T-cell (primary cell): ENCODE measurements at places on chromosomes 2 and 18.

- no peak for DNase-seq
Measured at GRCh38 chr18:13455960-13456481, 237.5 kb downstream of the LDLRAD4 start.

DNA sequence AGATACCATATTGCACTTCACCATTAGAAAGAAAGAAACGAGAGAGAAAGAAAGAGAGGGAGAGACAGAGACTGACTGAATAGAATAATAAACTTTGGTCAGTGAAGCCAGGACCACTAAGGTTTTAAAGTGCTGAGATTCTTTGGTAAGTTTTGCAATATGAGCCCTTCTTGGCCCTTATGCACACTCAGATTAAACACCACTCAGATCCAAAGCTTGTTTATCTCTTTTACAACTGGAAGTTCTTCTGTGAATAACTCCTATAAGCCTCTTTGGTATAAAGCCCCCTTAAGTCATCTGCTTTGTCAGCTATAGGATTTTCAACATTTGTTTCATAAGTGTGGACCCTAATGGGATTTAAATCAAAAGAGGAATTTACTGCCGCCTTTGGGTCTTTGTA, 40.8 kb downstream of the PID1 start:
- no peak for DNase-seq

DNA sequence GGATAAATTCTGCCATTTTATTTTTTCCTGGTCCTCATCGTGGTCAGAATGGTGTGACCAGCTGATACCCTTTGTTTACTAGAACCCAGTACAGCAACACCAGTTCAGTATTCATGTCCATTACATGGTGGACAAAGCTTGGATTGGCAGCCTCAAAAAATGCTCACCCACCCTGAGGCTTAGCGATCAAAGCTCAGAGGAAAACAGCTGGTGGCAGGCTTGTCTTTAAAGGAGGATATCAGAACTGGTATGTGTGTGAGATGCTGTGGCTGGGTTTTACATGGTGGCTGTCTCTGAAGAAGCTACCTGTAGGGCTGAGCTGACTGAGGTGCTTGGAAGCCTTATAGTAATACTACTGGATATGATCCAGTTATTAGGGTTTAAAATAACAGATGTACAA, 471.1 kb upstream of the MEX3C start:
- no peak for DNase-seq

DNA sequence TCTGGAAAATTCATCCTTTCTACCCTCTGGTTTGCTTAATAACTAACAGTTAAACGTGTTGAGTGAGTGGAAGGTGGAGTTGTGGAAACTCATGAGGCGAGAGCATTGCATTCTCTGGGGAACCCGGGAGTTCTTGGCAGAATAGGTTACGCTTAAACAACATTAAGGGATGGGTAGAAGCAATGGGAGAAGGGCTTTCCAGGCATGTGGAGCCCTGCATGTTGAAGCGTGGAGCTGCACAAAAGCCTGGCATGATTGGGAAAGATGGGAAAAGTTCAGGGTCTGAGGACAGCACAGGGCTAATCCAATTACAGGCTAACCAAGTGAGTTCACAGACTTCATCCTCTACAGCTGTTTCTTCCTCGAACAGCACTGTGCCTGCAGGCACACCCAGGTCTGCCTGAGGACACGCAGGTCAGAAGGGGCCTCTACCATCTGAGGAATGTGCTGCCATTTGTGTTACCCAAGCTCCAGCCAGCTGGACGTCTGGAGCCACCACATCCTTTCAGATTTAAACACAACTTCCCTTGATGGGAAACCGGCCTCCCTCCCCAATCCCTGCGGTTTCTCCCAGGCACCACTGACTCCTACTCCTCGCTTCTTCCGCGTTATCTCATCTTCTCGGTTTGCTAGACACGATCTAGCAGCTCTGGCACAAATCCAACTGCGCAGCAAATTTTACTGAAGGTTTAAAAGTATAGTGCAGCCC, 164.2 kb downstream of the ANTXR1 start:
- DNase-seq = no peak

DNA sequence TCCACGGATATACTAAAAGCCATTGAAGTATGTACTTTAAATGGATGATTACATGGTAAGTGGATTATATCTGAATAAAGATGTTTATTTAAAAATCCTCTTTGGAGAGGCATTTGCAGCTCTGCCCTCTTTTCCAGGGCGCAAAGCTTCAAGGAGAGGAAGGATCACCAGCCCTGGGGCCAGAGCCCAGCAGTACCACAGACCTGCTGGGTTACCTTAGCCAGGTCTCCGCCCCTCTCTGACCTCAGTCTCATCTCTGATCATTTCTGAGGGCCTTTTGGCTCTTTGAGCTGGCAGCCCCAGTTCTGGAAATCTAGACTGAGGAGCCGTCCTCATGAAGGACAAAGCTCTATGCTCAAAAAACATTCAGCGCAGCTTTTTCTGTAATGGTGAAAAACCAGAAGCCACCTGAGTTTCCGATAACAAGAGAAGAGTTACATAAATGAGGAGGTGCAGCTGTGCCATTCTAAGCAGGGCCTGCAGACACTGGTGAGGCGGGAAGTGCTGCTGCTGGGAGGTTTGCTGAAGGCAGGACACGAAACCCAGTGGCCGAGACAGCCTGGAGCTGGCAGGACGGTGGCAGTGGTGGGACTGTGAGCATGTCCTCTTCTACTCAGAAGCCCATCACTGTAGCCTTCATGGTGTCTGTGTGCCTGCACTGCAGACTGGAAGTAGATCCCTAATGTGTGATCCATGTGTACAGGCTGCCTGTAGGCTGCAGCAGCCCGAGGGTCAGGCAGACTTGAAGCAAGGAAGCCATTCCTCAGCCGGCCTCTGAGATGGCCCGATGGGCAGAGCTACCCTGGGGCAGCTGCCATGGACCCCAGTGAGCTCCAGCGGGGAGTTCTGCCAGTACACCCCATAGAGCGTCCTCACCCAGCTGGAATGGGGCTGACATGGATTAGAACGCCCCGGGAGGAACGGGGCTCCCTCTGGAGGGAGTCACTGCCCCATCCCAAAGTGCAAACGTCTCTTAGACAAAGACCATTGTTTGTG, 27.7 kb downstream of the ADRA2B start:
- no peak for DNase-seq

DNA sequence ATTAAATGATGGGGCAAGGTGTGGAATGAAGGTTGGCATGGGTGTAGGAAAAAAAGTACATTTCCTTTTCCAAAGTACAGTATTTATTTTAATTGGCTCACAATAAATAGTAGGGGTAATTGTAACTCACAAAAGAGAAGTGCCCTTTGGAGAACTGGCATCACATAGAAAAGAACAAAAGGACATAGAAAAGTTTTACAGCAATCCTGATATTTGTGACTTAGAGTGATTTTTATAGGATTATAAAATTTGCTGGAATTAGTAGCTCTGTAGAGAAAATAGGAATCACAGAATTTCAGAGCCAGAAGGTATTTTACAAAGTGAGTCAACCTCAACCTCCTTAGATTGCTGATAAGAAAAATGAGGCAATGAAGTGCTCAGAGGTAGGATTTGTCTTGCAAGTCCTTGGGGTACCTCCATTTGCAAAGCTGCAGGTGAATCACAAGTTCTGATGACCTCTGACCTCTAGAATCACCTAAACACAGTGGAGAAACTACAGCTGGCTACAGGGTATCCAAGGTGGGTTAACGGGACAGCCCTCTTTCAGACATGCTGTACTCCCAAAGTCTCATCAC, 133.6 kb downstream of the SOCS6 start:
- DNase-seq = no peak
